ENCODE measurements at places on chromosomes 2 and 18.

DNA sequence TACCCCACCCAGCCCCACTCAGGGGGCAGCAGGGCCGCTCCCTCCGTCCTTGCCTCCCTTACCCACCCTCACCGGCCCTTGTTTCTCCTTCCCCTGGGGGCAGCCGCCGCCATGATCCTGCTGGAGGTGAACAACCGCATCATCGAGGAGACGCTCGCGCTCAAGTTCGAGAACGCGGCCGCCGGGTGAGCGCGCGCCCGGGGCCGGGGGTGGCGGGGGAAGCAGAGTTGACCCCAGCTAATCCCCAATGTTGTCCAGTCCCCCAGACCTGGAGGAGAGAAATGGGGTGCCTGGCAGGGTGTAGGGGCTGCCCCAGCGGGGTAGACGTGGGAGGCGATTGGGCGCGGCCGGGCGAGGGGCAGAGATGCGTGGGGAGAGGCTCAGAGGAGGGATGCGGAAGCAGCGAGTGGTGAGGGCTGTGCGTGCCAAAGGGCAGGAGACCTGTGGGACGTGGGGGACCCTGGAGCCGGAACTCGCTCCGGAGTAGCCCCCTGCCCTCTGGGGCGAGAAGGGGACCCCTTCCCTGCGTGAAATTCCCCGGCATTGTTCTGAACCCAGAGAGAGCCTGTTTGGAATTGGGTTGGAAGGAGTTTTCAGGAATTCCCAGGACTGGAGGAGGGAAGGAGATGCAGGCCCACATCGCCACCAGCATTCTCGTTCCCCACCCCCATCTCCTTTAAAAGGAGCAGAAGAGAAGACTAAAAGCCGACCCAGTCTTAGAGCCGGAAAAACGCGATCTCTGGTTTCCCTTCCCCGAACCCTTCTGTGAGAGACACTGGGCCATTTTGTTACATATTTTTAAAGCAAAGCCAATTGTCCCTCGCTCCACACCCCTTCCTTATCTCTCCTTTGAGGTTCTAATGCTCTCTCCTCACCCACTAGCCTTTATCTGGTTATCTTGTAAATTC, 625 bp downstream of the ARPC2 start:
- DNase-seq: peak; percentile 48

DNA sequence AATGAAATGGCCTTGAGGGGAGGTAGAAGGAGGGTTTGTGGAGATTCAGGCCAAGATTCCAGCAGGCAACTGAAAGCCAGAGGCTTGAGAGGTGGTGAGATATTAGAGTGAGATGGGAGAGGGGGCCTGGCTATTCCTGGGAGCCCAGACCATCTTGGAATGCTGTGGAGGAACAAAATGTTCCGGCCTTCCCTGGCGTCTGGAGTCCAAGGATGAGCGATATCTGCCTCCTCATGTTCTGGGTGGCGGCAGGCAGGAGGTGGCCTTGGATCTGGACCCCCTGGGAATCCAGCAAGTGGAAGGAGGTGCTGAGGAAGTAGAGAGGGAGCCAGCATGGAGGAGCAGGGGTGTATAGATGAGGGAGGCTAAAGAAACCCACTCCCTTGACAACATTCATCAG, 335.9 kb downstream of the CYP26B1 start:
- no peak for DNase-seq

DNA sequence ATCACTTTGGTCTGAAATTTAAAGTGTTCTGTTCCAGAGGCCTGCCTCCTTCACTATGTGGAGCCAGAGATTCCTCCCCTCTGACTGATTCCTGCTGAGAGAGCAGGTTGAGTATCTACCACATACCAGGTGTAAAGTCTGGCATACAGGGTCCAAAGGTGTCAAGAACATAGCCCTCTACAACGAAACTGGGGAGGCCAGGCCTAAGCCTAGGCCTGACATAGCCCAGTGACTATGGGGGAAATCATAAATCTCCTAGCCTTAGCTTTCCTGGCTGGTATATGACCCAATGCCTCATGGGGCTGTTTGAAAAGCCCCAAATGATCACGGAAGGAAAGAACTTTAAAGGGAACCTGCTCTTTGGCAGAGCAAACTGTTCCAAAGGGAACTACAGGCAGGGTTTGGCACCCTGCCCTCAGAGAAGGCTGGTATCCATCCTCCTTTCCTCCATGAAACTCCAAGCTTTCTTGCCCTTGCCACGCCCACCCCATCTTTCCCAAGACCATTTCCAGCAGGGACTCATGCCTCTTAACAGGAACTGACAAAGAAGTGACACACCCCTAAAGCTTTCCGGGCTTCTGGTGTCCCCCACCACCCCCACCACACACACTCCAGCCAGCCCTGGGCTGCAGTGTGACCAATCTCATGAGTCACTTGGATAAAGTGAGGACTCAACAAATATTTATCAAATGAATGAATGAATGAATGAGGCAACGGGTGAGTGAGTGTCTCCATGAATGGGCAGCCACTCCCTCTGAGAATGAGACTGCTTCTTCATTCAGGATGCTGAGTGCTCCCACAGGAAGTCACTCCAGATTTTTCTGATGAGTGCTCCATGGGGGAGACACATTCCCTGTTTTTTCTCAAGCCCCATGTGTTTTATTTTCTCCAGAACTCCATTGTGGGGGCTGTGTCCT, 114.5 kb upstream of the STPG4 start:
- DNase-seq: no peak

DNA sequence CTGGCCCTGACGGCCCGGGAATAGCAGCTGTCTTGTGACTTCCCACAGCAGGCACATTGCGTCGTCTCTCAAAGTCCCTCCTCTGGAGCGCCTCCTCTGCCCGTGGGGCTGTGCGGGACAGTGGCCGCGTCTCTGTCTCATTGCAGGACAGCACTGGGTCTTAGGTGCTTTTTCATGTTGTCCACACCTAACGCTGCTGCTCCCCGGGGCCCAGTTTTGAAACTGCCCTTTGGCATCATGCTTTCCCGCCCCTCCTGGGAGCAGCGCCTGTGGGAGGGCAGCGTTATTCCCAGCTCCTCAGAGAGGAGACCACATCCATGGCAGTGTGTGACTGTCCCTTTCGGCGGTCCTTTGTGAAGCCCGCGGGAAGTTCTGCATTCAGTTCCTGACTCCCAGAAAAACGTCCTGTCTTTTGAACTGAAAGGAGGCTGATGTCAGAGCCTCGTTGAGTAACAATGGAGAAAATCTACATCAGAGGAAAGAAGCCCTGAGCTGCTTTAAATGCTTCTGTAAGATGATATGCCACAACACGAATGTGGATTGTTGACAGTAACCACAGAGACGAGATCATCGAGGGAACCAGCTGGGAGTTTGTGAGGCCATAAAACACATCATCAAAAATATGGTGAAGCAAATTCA, 226.0 kb downstream of the FAM210A start:
- DNase-seq: no peak

GRCh38 chr2:196989496-196989895, 63.0 kb upstream of the PGAP1 start:
- DNase-seq: no peak
